Kidney epithelial cell (primary cell): ENCODE measurements at places on chromosomes 16 and 17. TPM values are rescaled to one million over a fixed set of nuclear protein-coding genes. Genes with fewer than 3 reads are reported as not detected.
A peak's percentile ranks its signal among the peaks of the same experiment; 100 is the strongest.

DNA sequence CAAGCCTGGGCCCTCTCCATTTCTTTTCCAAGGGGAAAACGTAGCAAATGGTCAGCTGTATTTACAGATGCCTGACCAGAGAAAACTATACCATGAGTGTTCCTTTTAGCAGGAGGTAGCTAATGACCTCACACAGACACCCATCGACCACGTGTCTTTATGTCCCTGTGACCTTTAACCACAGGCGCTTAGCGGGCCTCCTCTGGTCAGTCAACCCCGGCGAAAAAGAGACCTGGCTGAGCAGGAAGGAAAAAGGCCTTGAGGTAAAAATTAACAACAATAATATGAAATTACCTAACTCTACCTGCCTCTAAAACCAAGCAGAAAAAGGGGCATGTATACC lies 9.1 kb downstream of the NUDT16L1 start:
- no peak for DNase-seq

DNA sequence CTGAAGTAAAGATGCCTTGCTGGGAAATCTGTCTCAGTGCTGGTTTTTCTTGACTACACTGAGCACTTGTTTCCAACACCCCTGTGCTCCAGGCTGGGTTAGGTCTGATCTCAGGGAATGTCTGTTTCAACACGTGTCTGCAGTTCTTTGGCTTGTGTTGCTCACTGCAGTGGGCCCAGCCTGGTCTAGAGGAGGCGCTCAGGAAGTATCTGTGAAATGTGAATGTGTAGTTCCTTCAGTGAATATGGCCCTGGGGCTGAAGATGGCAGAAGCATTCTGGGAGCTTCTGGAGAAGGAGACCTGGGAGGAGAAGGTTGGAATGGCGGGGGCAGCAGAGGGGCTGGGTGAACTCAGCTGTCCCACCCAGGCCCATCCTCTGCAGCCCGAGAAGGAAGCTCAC lies 8.1 kb upstream of the YPEL3 start:
- DNase-seq = no peak

- no peak for DNase-seq
These were observed at the start of gene FMNL1 for GRCh38 chr17:45221081-45222013. FMNL1 (plus strand) TSS chr17:45221885; CDS start chr17:45222125, 240 bp downstream.

- no peak for DNase-seq
These were observed 18.4 kb downstream of the LIMD2 start for GRCh38 chr17:63681530-63681929.

DNA sequence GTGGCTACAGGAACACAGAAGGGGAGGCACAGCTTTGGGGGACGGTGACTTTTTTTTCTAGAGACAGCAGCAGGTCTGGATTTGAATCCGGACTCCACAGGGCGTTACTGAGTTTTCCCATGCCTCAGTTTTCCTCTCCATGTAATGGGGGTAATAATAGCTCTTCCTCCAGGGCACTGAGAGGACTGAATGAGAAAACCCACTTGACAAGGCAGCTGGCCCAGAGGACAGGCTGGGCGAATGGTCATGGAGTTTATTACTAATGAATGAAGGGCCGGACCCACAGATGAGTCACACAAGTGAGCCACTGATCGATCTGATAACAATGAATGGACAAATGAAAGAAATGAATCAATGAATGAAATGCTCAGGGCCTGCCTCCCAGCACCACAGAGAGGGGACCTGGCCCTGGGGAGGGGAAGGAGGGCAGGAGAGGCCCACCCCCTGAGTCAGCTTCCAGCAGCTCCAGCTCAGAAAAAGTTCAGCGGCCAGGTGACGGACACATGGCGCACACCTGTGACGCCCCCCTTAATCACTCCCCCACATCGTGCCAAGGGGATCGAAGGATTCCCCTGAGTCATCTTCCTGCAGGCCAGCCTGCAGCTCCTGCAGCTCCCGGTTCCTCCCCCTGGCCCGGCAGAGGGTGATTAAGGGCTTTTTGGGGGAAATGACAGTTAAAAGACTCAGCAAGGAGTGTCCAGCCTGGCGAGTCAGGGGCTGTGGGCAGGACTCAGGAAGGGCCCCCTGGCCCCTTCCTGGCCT lies 54.3 kb downstream of the SOCS1 start:
- peak; percentile 63 for DNase-seq

GRCh38 chr17:38334480-38335364 lies 9.0 kb downstream of the GPR179 start:
- DNase-seq = no peak

GRCh38 chr16:4140652-4141051 lies 24.4 kb upstream of the ADCY9 start:
- DNase-seq = peak; percentile 9

DNA sequence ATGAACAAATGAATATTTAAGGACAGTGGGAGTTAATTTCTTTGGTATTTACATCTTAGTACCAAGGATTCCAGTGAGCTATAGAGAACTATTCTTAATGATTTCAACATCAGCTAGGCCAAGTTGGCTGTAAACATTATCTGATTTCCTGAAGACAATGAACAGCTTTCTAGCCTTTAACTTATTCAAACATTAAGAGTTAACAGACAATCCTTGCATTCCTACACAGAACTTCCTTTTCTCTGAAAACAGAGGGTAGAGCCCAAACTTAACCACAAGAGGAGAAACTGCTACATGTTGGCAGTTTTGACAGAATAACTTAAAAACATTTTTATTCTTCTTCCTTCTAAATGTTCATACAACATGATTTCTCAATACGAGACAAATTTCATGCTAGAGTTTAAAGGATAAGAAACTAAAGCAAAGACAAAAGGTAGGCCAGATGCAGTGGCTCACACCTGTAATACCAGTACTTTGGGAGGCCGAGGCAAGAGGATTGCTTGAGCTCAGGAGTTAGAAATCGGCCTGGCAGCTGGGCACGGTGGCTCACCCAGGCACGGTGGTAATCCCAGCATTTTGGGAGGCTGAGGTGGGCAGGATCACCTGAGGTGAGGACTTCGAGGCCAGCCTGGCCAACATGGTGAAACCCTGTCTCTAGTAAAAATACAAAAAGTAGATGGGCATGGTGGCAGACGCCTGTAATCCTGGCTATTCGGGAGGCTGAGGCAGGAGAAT lies 4.4 kb downstream of the CRLF3 start:
- DNase-seq = no peak

DNA sequence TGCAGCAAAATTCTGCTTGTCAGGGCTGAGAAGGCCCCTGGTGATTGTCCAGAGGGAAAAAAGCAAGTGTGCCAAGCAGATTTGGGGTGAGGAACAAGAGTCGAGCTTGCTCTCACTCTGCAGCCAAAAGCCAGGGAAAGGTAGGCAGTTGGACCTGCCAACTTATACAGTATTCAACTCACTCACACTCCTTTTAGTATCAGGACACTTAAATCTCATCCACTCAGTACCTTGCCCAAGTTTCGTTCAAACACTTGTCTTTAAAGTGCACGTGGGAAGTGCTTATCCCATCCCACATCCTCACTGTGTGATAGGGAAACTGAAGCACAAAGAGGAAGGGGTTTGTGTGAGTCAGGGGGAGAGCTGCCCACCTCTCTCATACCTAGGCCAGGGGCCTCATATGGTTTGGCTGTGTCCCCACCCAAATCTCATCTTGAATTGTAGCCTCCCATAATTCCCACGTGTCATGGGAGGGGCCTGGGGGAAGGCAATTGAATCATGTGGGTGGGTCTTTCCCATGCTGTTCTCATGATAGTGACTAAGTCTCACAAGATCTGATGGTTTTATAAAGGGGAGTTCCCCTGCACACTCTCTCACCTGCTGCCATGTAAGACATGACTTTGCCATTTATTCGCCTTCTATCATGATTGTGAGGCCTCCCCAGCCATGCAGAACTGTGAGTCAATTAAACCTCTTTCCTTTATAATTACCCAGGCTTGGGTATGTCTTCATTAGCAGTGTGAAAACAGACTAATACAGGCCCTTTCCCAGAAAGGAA lies 25.6 kb upstream of the CES5A start:
- no peak for DNase-seq

DNA sequence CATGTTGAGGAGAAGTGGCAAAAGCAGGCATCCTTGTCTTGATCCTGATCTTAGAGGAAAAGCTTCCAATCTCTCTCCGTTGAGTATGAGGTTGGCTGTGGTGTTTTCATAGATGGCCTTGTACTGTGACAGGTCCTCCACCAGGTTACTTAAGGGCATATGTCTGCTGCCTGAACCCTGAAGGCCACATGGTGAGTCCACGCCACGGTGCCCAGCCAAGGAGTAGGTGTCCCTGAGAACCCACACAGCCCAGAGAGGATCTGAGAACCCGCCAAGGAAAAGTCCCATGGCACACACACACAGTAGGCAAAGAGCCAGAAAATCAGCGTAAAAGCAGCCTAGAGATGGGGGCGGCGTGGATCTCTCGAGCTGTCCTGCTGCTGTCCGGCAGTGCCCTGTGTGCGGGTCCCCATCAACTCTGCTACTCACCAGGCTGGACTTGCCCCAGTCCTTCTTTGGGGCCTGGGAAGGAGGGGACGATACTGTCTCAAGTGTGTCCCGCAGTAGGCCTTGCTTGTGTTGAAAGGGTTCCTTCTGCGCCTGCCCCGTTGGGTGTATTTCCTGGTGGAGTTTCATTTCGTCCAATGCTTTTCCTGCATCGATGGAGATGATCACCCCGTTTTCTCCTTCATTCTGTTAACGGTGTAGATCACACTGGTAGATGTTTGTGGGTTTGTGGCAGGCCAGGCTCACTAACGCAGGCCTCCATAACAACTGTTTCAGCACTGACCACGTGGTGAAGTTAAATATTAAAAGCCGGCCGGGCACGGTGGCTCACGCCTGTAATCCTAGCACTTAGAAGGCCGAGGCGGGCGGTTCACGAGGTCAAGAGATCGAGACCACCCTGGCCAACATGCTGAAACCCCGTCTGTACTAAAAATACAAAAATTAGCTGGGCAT lies 90.8 kb upstream of the DNAH17 start:
- no peak for DNase-seq

- peak; percentile 26 for DNase-seq
These were observed 10.3 kb downstream of the NT5M start for GRCh38 chr17:17313350-17313991.

GRCh38 chr17:67245694-67246402 lies 852 bp upstream of the HELZ start:
- DNase-seq = no peak

GRCh38 chr17:19306160-19307111 lies 56.1 kb downstream of the B9D1 start:
- no peak for DNase-seq

DNA sequence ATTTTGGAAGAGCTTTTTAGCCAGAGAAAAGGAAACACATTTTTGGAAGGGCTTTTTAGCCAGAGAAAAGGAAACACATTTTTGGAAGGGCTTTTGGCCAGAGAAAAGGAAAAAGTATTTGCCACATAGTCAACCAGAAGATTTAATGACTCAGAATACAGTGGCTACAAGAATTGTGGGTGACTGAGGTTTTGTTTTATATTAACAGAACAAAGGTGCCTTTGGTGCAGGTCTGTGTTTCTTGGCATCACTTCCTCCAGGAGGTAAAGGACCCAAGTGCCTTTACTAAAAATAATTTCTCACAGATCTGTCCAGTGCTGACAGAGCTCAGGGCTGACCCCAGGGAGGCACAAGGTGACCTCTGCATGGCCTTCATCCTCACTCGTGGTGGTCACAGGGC lies 363.1 kb downstream of the CA10 start:
- no peak for DNase-seq

DNA sequence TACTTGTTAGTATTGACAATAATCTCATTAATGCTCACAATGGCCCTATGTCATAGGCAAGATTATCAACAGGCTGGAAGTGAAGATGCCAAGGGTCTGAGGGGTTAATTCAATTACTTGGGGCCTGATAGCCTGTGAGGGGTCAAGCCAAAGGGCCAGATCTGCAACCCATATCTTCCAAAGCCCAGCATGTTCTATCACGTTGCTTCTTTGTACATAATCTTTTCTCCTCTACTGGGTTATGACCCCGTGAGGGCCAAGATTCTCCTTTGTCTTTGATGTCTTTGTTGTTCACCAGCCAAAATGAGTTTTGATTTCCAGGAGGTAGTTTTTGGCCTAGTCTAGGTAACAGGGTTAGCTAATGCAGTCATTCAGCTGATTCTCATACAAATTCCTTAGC lies 347.2 kb downstream of the UTP18 start:
- DNase-seq = no peak

- no peak for DNase-seq
These were observed 30.2 kb downstream of the SALL1 start for GRCh38 chr16:51120730-51121347.

DNA sequence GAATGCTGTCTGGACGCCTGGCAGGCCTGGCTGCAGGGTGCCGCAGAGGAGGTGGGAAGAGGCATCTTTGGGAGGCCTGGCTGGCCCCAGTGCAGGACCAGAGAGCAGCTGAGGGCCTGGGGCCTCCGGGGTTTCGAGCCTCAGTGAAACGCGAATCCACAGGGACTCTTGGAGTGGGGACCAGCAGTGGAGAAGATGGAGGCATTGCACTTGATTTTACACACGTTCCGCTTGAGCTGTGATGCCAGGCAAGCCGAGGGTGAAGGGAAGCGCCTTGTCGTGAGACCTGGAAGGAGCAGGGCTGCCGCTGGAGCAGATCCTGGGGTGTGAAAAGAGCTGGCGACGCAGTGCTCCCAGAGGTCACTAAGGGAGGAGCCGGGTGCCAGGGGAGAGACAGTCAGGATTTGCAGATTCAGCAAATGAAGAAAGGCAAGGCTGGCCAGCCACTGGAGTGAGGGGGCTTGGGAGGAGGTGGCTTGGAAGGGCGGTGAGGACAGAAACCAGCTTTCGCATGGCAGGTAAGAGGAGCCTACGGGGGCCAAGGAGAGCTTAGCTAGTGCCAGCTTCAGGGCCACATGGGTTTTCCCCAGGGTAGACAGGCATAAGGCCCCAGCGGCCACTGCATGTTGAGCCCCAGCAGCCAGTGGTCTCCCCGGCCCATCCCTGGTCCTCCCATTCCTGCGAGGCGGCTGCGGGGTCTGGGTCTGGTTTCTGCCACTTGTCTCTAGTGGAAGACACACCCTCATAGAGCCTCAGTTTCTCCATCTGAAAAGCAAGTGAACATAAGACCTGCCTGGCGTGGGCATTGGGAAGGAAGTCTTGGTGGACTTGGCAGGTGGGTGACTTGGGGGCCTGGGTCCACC lies 175.2 kb upstream of the CHMP6 start:
- no peak for DNase-seq

- DNase-seq = no peak
These were observed 21.4 kb downstream of the MMP15 start for GRCh38 chr16:58046936-58047335.

GRCh38 chr16:5977329-5977728 lies 879.7 kb upstream of the EEF2KMT start:
- no peak for DNase-seq

DNA sequence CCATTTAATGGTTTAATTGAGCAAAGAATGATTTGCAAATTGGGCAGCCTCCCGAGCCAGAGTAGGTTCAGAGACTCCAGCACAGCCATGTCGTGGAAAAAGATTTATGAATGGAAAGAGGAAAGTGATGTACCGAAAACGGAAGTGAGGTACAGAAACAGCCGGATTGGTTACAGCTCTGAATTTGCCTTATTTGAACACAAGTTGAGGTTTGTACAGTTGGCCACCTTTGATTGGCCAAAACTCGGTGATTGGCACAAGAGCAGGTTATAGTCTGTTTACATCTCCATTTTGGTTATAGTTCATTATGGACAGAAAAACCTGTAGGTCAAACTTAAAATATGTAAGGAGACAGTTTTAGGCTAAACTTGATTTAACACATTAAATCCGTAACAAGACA lies 44.5 kb downstream of the TENT4B start:
- no peak for DNase-seq

Gene SLFN12
- 12.8 and 12.9 TPM in 2 replicates for total RNA-seq

Gene SPATA33
- 6.6 and 10.0 TPM in 2 replicates for total RNA-seq

Gene TPPP3
- total RNA-seq = 0.46 and 1.4 TPM in 2 replicates

Gene RPL26
- total RNA-seq = 6,130 and 6,972 TPM in 2 replicates

Gene ST6GALNAC2
- 9.9 and 13.6 TPM in 2 replicates for total RNA-seq

Gene MT4
- total RNA-seq = not detected in 2 replicates

Gene AANAT
- not detected in 2 replicates for total RNA-seq

Gene NOG
- 32.8 and 34.6 TPM in 2 replicates for total RNA-seq

Gene GAS2L2
- not detected in 2 replicates for total RNA-seq

Gene ABCA8
- not detected in 2 replicates for total RNA-seq

Gene SLFN12L
- total RNA-seq = not detected in 2 replicates

Gene COA3
- total RNA-seq = 48.3 and 49.4 TPM in 2 replicates
